Left ventricle myocardium superior (tissue), 1 donor: ENCODE measurements at places on chromosomes 16 and 17. TPM values are rescaled to one million over a fixed set of nuclear protein-coding genes. Genes with fewer than 3 reads are reported as not detected.

DNA sequence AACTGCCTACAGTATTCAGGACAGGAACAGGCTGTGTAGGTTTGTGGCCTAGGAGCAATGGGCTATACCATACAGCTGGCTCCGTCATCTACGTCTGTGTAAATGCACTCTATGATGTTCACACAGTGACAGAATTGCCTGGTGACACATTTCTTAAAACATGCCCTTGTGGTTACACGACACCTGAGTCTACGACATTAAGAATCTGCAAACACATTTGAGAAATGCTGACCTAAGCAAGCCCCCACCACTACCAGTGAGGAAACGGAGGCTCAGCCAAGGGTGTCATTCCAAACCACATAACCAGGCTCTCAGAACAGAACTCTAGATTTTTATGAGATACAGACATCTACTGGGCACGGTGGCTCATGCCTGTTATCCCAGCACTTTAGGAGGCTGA, 23.5 kb downstream of the USP36 start:
- DNase-seq = no peak

GRCh38 chr17:51352798-51353197, 92.5 kb downstream of the UTP18 start:
- DNase-seq = no peak

- peak; percentile 57 for DNase-seq
These were observed 804 bp downstream of the BORCS6 start for GRCh38 chr17:8189041-8189710.

DNA sequence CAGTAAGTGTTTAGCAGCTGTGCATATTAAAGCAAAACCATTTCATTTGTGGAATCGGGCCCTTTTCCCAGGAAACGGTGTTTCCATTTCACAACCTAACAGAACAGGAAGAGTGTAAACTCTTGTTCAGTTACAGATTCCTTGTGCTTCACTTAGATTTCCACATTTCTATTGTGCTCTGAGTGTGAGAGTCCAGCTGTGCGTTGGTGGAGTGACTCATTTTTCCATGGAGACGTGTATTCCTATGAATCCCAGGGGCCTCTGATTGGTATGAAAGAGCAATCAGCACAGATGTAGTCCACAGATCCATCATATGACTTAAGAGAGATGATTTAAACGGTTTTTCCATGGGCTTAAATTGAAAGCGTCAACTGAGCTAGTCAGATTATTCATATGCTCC, 13.3 kb upstream of the CAVIN1 start:
- no peak for DNase-seq

GRCh38 chr16:59527206-59527997, 793.3 kb upstream of the GOT2 start:
- DNase-seq = no peak

DNA sequence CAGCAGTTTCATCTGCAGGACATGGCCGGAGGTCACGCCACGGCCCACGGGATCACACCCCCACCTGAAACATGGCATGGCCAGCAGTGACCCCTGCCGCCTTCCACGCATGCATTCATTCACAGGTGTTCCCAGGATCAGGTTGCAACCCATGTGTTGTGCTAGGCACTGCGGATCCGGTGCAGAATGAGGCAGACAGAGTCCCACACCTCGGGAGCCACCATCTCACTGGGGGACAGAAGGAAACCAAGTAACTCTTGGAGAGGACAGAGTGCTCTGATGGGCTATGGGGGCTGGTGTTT, 4.3 kb upstream of the MSRB1 start:
- DNase-seq = no peak

GRCh38 chr16:86467490-86467889, 42.8 kb upstream of the FOXF1 start:
- DNase-seq = no peak

DNA sequence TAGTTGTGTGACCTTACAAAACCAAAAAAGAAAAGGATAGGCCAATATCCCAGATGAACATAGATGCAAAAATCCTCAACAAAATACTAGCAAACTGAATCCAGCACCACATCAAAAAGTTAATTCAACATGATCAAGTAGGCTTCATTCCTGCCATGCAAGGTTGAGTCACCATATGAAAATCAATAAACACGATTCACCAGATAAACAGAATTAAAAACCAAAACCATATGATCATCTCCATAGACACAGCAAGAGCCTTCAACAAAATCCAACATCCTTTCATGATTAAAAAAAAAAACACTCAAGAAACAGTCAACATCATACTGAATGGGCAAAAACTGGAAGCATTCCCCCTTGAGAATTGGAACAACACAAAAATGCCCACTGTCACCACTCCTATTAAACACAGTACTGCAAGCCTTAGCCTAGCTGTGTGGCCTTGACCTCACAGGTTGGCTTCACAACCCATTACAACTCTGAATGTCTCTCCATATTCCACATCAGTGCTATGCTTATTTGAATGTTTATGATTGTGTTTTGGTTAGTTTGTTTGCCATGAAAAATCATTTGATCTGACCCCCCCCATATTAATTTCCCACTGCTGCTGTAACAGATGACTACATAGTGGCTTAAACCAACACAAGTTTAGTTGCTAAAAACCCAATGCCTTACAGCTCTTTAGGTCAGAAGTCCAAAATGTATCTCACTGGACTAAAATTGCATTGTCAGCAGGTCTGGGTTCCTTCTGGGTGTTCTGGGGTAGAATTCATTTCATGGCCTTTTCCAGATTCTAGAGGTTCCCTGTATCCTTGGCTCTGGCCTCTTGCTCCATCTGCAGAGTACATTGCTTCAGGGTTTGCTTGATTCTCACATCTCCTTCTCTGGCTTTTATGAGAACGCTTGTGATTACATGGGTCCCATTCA, 257.1 kb upstream of the DYNLRB2 start:
- no peak for DNase-seq

DNA sequence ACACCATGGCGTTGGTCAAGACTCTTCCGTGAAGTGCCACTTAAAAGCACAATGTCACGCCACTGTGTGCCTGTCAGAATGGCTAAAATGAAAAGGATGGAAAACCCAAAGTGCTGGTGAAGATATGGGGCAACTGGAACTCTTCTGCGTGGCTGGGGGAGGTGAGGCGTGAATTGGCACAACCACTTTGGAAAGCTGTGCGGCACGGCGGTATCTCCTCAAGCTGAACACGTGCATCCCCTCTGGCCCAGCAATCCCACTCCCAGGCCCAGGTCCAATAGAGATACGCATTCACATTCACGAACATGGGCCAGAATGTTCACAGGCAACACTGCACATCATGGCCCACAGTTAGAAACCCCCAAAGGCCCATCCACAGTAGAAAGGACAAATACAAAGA, 8.9 kb downstream of the DUSP3 start:
- no peak for DNase-seq

DNA sequence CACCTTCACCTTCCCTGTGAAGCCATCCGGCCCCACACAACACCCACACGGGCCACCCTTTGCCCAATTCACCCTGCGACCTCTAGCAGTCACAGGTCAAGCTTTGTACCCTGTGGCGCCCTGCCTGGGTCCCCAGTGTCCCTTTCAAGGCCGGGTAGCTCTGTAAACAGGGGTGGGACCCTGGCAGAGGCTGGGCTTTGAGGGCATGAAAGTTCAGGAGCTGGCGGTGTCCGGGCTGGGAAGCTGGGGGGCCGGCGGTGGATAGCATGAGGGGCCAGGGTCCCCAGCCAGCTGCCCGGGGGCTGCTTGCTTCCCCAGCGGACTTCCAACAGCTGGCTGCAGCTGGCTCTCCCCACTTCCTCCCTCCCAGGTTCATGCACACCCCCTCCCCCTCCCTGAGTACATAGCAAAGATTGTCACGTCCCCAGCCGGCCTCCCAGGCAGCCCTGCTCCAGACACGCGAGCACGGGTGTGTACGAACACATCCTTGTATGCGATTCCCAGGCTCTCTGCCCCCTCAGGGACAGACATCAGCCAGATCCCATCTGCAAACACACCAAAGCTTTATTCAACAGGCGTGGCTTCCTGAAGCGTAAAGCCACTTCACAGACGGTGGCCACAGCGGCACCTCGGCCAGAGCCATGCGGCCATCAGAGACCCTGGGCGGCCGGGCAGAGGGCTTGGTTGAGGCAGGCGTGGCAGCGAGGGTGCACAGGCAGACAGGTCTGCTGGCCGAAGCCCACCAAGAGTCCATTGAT, 8.2 kb downstream of the NTHL1 start:
- peak; percentile 93 for DNase-seq

- DNase-seq = no peak
These were observed 167.9 kb upstream of the MAF start for GRCh38 chr16:79768276-79768970.

GRCh38 chr16:79599837-79600637, 500 bp downstream of the MAF start:
- DNase-seq = peak; percentile 82

- peak; percentile 84 for DNase-seq
These were observed at the start of gene CENPT for GRCh38 chr16:67847064-67847861. CENPT (minus strand) TSS chr16:67847693; CDS start chr16:67833859, 13,834 bp downstream.

- no peak for DNase-seq
These were observed 619 bp downstream of the CACNB1 start for GRCh38 chr17:39196808-39197291.

DNA sequence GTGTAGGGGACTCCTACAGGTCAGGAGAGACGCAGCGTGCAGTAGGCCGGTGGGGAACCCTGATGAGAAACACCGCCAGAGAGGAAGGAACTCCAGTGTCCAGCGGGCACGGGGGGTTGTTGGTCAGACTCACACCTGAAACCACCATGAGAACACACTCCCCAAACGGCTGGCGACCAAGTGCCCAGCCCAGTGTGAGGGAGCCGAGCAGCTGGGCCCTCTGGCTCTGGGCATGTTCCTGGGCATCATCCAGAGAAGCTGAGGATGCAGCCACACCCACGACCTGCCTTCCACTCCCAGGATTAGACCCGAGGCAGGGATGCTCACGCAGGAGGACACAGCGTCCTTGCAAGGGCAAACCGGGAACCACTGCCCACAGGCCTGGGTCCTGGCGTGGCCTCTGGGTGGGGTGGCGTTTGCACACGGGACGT, 108.3 kb upstream of the ZNF750 start:
- no peak for DNase-seq

- no peak for DNase-seq
These were observed 47.2 kb downstream of the DNAH9 start for GRCh38 chr17:11645426-11645825.

GRCh38 chr16:10003486-10003885, 178.7 kb downstream of the GRIN2A start:
- no peak for DNase-seq

DNA sequence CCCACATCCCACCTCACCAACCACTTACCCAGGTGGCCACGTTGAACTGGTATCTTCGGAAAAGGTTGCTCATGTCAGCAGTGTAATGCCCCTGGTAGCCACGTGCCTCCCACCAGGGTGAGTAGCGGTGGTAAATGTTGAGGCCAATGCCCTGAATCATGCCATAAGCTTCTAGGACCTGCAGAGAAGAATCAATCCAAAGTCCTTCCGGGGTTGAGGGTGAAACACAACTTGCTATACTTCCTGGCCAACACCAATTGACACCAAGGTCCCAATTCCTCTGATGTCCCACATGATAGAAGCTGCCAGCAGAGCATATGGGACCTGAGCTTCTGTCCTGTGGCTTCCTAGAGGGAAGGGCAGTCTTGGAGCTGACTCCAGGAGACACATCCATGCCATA, 11.3 kb upstream of the CNOT1 start:
- no peak for DNase-seq

DNA sequence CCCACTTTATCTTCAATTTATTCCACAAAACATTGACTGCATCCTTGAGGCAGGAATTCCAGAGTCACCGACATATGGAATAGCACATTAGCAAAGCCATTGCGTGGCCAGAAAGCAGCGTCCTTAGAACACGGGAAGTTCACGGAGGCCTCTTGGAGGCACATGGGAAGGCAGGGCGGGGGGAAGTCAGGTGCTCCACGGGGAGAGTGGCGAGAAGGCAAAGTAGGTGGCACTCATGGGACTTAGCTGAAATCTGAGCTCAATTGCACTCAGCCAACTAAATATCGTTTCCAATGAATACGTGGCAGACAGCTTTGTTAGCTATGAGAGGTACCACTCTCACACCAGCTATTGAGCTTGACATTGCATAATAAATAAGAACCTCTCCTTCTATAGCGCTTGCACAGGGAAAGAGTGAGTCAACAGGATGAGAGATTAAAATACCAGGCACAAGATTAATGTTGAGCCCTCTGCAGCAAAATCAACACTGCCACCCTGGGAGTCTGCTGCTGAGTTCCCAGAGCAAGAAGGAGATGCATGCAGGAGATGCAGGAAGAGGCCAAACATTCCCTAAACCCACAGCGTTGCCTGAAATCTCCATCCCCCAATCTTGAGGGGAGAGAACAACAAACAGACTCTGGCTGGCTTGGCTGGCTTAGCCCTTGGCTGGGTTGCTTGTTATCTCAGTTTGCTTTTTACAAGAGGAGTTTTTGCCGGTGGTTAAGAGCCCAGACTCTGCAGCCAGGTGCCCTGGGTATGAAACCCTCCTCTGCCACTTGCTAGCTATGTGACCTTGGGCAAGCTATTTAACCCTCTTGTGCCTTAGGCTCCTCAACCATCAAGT, 28.8 kb downstream of the ABCC12 start:
- DNase-seq = no peak

DNA sequence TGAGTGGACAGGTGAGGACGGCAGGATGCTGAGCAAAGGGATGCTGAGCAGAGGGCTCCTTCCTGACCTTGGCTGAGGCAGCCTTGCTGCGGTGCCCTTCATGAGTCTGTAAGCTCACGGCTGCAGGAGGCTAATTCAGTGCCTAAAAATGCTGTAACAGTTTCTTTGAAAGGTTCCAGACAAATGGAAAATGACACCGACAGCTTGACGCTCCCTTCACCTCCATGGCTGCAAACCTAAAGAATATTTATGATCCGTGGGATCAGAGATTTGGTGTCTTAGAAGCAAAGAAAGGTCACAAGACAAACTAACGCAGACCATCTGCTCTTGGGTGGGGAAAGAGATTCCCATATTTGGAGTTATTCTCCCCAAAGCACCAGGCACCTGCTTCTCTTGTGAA, 28.0 kb downstream of the TOM1L2 start:
- DNase-seq = no peak

- DNase-seq = no peak
These were observed 56.6 kb downstream of the TENT4B start for GRCh38 chr16:50209546-50210265.

DNA sequence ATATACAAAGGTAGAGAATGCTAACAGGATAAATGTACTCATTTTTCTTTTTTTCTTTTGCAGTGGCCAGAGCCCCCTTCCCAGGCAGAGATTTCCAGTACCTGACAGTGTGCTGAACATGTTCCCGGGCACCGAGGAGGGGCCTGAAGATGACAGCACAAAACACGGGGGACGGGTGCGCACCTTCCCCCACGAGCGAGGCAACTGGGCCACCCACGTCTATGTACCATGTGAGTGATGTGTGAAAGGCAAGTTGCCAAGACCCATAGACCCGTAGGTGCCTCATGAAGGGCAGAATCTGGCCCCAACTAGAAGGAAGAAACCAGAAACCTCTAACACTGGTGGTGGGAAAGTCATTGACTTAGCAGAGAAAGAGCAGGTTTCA, 1.2 kb downstream of the USB1 start:
- DNase-seq = no peak

GRCh38 chr17:2852729-2853282, 56.6 kb downstream of the RAP1GAP2 start:
- DNase-seq = peak; percentile 41

- DNase-seq = no peak
These were observed 86.8 kb downstream of the RBFOX1 start for GRCh38 chr16:7419441-7419840.

Gene OR1A1
- total RNA-seq = not detected

Gene FBXW10
- not detected for total RNA-seq

Gene MILR1
- 3.4 TPM for total RNA-seq

Gene AFMID
- total RNA-seq = 45.0 TPM

Gene PRKCB
- total RNA-seq = 2.5 TPM

Gene GPS2
- 75.0 TPM for total RNA-seq

Gene PABPN1L
- not detected for total RNA-seq

Gene TMEM186
- 13.0 TPM for total RNA-seq

Gene LPO
- not detected for total RNA-seq

Gene SMIM5
- total RNA-seq = 15.8 TPM

Gene IGSF6
- 2.4 TPM for total RNA-seq
